H1 (cell line): ENCODE measurements at places on chromosomes 12 and 14. TPM values are rescaled to one million over a fixed set of nuclear protein-coding genes. Genes with fewer than 3 reads are reported as not detected.
A peak's percentile ranks its signal among the peaks of the same experiment; 100 is the strongest.

Gene BDKRB2
- 0.13 TPM in 2 replicates for total RNA-seq

GRCh38 chr14:105899657-105900397, 373.4 kb downstream of the TMEM121 start:
- DNase-seq = no peak
- no peak overlapping the region for H3K4me3 ChIP-seq
- no peaks in the 10 kb centered on the region for H3K4me1 ChIP-seq
- H3K36me3 ChIP-seq = no peaks in the 10 kb centered on the region
- H3K27me3 ChIP-seq = no peaks in the 10 kb centered on the region
- H3K27ac ChIP-seq = no peak overlapping the region

Gene MYBPC1
- total RNA-seq = not detected in 2 replicates

GRCh38 chr14:99191395-99192027, 80.5 kb downstream of the BCL11B start:
- DNase-seq = no peak
- no peaks in the 10 kb centered on the region for H3K36me3 ChIP-seq
- no peak overlapping the region for H3K4me3 ChIP-seq
- peaks cover 20% of the 10 kb centered on the region for H3K4me1 ChIP-seq
- H3K27ac ChIP-seq = no peak overlapping the region
- H3K27me3 ChIP-seq = no peaks in the 10 kb centered on the region

Gene RNASE7
- not detected in 2 replicates for total RNA-seq

DNA sequence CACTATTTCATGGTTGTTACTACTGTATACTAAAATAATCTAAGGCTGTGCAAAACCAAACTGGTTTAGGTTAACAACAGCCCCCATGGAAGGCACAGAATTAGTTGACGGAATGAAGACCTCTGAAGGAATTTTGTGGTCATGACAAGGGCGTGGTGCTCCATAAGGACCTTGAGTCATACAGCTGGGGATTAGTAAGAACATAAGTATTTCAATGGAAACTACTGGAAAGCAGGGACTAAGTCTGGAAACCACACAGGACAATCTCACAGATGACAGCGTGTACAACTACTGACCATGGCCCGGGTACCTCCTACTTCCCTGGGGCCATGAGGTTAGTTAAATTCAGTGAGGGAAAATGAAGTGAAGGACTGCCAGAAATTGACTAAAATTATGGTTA, 98.5 kb upstream of the PLEKHA5 start:
- no peaks in the 10 kb centered on the region for H3K4me1 ChIP-seq
- DNase-seq = no peak
- H3K27me3 ChIP-seq = no peaks in the 10 kb centered on the region
- no peak overlapping the region for H3K4me3 ChIP-seq
- no peaks in the 10 kb centered on the region for H3K36me3 ChIP-seq

Gene RNF34
- total RNA-seq = 56.2 and 57.6 TPM in 2 replicates

- no peaks in the 10 kb centered on the region for H3K27me3 ChIP-seq
- no peak overlapping the region for H3K4me3 ChIP-seq
- no peak for DNase-seq
- H3K27ac ChIP-seq = no peak overlapping the region
- no peaks in the 10 kb centered on the region for H3K36me3 ChIP-seq
Observed at GRCh38 chr14:64938972-64939816, 3.4 kb downstream of the GPX2 start.

GRCh38 chr14:87434680-87435079, 558.3 kb downstream of the GALC start:
- H3K27ac ChIP-seq = no peak overlapping the region
- no peak for DNase-seq
- H3K27me3 ChIP-seq = no peaks in the 10 kb centered on the region
- no peaks in the 10 kb centered on the region for H3K4me1 ChIP-seq

DNA sequence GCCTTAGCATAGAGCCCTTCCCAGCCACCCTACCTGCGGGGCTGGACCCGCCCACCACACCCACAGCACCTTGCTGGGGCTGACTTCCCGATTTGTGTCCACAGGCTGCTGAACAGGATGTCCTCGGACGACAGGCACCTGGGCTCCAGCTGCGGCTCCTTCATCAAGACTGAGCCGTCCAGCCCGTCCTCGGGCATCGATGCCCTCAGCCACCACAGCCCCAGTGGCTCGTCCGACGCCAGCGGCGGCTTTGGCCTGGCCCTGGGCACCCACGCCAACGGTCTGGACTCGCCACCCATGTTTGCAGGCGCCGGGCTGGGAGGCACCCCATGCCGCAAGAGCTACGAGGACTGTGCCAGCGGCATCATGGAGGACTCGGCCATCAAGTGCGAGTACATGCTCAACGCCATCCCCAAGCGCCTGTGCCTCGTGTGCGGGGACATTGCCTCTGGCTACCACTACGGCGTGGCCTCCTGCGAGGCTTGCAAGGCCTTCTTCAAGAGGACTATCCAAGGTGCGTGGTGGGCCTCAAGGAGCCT, 63.4 kb downstream of the ESRRB start:
- no peaks in the 10 kb centered on the region for H3K36me3 ChIP-seq
- no peaks in the 10 kb centered on the region for H3K27me3 ChIP-seq
- no peak for DNase-seq

DNA sequence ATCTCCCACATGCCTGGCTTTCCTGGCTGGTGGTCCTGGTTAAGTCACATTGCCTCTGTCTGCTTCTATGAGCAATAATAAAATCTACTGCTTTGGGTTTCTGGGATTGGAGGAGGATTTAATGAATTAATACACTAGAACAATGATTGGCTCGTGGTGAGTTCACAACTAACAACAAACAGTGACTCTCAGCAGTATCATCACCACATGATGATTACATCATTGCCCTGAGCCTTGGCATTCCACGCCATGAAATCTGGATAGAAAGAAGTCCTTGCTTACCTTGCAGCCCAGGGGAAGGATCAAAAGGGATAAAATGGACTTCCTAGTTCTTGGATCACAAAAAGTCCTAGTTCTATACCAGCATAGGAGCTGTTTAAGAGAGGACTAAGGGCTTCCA, 1069.0 kb downstream of the VRK1 start:
- H3K27ac ChIP-seq = no peak overlapping the region
- no peaks in the 10 kb centered on the region for H3K27me3 ChIP-seq
- no peak for DNase-seq
- H3K4me1 ChIP-seq = no peaks in the 10 kb centered on the region
- H3K36me3 ChIP-seq = no peaks in the 10 kb centered on the region

GRCh38 chr14:68688872-68689371, 103.9 kb downstream of the ZFP36L1 start:
- no peaks in the 10 kb centered on the region for H3K27me3 ChIP-seq
- H3K4me3 ChIP-seq = no peak overlapping the region
- no peak for DNase-seq
- peaks cover 11% of the 10 kb centered on the region for H3K4me1 ChIP-seq
- H3K36me3 ChIP-seq = no peaks in the 10 kb centered on the region

GRCh38 chr12:54853933-54854538, at the start of gene MUCL1:
Gene MUCL1, plus strand, starts transcription at chr12:54854516. Its CDS starts 67 bp downstream, at chr12:54854583.
- peak; percentile 49 for DNase-seq
- no peaks in the 10 kb centered on the region for H3K4me1 ChIP-seq
- no peaks in the 10 kb centered on the region for H3K36me3 ChIP-seq
- H3K27ac ChIP-seq = no peak within 1 kb of the TSS

- no peak for DNase-seq
- no peak overlapping the region for H3K4me3 ChIP-seq
- H3K36me3 ChIP-seq = no peaks in the 10 kb centered on the region
- H3K27ac ChIP-seq = no peak overlapping the region
- H3K27me3 ChIP-seq = no peaks in the 10 kb centered on the region
- H3K4me1 ChIP-seq = peaks cover 43% of the 10 kb centered on the region
Observed at GRCh38 chr14:99576761-99577705, 27.0 kb downstream of the CCDC85C start.

GRCh38 chr14:78173346-78174035, 3.3 kb downstream of the NRXN3 start:
- no peaks in the 10 kb centered on the region for H3K27me3 ChIP-seq
- H3K36me3 ChIP-seq = no peaks in the 10 kb centered on the region
- DNase-seq = no peak
